ENCODE measurements at places on chromosomes 4 and X. TPM values are rescaled to one million over a fixed set of nuclear protein-coding genes. Genes with fewer than 3 reads are reported as not detected.

Gene GATA1
- total RNA-seq = 0.22 TPM

Gene UGT2B17
- not detected for total RNA-seq

Gene MGAT4D
- total RNA-seq = not detected

Gene ARX
- total RNA-seq = 1.4 TPM

Gene CD99L2
- 23.0 TPM for total RNA-seq

Gene PGRMC1
- 98.5 TPM for total RNA-seq

Gene ASB9
- total RNA-seq = 3.6 TPM

Gene NWD2
- under 0.01 TPM for total RNA-seq

Gene SYTL5
- 0.13 TPM for total RNA-seq

Gene IL2RG
- 0.98 TPM for total RNA-seq

Gene ADGRL3
- 40.7 TPM for total RNA-seq

Gene ALB
- 17.7 TPM for total RNA-seq

Gene AKAP4
- 0.66 TPM for total RNA-seq

Gene RAB41
- total RNA-seq = not detected

Gene NRK
- 157 TPM for total RNA-seq

Gene MMRN1
- 6.8 TPM for total RNA-seq

Gene PCSK1N
- not detected for total RNA-seq

Gene ARHGAP36
- 288 TPM for total RNA-seq

All from muscle of leg (tissue), 16 donors.